ENCODE measurements at places on chromosomes 12 and 14.

DNA sequence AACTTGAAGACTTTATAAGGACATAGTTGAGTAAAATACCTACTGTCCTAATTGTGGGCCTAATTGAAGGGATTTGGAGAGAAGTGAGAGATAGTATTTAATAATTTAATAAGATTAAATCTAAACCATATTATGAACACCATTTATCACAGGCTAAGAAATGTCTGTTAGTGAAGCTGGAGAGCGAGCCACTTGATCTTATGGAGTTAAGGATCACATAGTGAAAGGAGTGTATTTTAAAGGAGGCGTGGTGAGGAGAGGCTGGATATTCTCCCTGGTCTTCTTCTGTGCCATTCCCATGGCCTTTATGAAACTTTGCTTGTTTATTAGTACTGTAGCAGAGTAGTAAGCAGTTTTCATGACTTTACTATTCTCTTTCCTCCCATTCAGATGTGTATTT lies 172.4 kb downstream of the TRHDE start:
- DNase-seq, result no peak

DNA sequence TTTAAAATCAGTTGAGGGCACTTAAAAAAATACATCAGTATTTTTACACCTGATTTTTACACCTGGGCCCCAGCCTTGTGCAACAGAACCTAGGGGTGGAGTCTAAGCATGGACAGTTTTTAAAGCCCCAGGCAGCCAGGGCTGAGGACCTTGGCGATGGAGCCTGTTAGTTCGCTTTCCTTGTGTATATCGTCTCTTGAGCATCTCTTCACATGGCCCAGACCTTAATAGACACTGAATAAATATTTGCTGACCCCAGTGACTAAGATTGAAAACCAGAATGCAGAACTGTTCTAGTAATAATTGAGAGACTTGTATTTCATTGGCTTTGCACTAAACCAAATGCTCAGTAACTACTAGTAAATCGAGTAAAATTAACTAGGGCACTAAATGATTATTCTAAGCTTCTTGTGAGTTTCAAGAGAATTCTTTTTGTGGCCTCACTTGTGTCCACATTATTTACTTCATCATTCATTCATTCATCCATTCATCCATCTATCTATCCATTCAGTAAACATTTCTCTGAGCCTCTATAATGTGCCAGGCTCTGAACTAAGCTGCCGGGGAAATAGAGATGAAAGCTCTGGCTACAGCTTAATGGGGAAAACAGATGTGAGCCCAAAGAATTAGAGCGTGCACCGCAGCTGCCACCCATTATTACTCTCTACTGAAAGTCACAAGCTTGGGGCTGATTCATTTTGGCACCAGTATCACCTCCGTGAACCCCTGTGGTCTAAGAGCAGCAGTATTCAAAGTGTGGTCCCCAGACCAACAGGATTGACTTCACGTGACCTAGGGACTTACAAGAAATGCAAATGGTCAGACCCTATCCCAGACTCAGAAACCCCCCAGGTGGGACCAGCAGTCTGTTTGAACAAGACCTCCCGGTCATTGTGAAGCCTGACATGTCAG lies 30.7 kb upstream of the BCL7A start:
- no peak for DNase-seq

GRCh38 chr12:20561871-20562270 lies 133.3 kb upstream of the SLCO1C1 start:
- no peak for DNase-seq

- no peak for DNase-seq
Measured at GRCh38 chr12:86860776-86861175, 604.6 kb upstream of the MGAT4C start.

- DNase-seq, result no peak
Measured at GRCh38 chr12:11633968-11634367, 15.5 kb upstream of the ETV6 start.

DNA sequence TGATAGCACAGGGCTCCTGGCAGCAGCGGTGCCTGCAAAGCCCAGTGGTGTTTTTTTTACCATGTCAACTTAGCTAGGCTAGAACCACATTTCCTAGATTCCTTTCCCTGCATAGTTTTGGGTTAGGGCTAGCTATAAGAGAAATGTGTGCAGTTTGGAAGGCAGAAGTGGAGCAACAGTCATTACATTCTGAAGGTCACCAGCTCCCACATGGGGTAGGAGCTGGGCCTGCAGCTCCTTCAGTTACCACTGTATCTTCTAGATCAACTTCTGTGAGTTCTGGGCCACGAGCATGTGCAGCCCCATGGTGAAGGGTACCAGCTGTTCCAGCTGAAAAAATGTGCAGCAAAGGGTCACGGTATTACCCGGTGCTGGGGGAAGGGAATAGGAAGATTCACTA lies 2.3 kb upstream of the SLC25A3 start:
- DNase-seq, result no peak
